Chondrocyte (in vitro differentiated cells): ENCODE measurements at places on chromosomes 2 and 18. TPM values are rescaled to one million over a fixed set of nuclear protein-coding genes. Genes with fewer than 3 reads are reported as not detected.

GRCh38 chr2:88837511-88838160 lies 146.2 kb downstream of the RPIA start:
- peaks cover 20% of the 10 kb centered on the region for H3K27me3 ChIP-seq
- H3K36me3 ChIP-seq = no peaks in the 10 kb centered on the region
- H3K27ac ChIP-seq = no peak overlapping the region

DNA sequence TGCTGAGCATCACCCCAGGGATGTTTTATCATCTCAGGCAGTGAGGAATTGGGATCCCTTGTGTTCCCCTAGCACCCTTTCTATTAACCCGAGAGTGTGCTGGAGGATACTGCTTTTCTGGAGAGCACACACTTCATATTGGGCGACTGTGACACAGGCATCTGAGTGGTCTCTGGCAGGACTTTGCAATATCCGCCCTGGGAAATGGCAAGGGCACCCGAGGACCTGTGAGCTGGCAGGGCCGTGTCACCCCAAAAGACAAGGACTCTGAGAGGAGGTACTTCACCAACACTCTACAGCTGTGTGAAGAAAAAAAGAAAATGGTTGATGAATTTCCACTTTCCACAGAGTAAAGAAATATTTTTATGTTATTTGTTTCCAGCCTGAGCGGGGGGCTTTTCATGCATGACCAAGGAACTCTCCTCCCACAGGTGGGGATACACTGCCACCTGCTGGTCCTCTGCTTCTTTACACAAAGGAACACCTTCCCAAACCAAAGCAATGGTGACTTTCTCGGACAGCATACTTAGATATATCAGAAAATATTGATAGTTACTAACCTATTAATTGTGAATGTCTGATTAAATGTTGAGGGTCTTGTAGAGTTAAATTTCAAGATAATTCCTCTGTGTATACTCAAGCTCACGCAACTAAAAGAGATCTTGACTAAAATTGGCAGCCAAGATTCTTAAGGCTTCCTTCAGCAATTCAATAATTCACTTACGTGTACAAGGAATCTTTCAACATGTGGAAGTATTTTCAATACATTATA lies 45.9 kb upstream of the REG3G start:
- H3K27ac ChIP-seq = no peak overlapping the region
- H3K4me1 ChIP-seq = no peaks in the 10 kb centered on the region
- DNase-seq = no peak
- H3K27me3 ChIP-seq = peaks cover 26% of the 10 kb centered on the region
- no peak overlapping the region for H3K4me3 ChIP-seq

The C2orf80 gene
- total RNA-seq = not detected in 3 replicates

GRCh38 chr2:190575263-190575662 lies 40.7 kb upstream of the NEMP2 start:
- no peak for DNase-seq
- peaks cover 50% of the 10 kb centered on the region for H3K4me1 ChIP-seq
- H3K27me3 ChIP-seq = no peaks in the 10 kb centered on the region
- H3K27ac ChIP-seq = no peak overlapping the region
- no peak overlapping the region for H3K4me3 ChIP-seq

The TBR1 gene
- not detected in 3 replicates for total RNA-seq

DNA sequence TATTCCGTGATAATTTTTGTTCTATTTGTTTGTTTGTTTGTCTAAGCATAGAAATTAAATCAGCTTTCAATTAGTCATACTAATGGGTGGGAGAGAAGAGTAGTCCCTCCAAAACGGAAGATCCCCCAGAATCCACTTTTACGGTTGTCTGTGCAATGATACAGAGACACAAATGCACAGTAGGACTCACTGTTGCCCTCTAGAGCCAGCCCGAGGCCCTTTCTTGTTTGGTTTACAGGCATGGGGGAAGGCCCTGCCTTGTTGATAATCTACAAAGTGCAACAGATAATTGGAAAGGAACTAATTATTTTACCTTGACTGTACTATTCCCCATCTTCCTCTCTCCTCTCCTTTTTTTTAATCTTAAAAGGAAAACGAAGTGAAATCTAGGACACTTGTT lies 121.1 kb downstream of the ACOXL start:
- no peak overlapping the region for H3K4me3 ChIP-seq
- peaks cover 2% of the 10 kb centered on the region for H3K4me1 ChIP-seq
- no peak overlapping the region for H3K27ac ChIP-seq
- peaks cover 1% of the 10 kb centered on the region for H3K36me3 ChIP-seq
- H3K27me3 ChIP-seq = peaks cover 50% of the 10 kb centered on the region

GRCh38 chr2:25851740-25852503 lies 26.4 kb downstream of the ASXL2 start:
- no peak for DNase-seq
- H3K4me3 ChIP-seq = peak overlapping the region; percentile 64
- H3K4me1 ChIP-seq = peaks cover 21% of the 10 kb centered on the region
- H3K27me3 ChIP-seq = no peaks in the 10 kb centered on the region
